ENCODE measurements at places on chromosomes 1 and 21.

GRCh38 chr1:973459-974292 is 7.4 kb downstream of the PLEKHN1 start:
- no peak for DNase-seq

DNA sequence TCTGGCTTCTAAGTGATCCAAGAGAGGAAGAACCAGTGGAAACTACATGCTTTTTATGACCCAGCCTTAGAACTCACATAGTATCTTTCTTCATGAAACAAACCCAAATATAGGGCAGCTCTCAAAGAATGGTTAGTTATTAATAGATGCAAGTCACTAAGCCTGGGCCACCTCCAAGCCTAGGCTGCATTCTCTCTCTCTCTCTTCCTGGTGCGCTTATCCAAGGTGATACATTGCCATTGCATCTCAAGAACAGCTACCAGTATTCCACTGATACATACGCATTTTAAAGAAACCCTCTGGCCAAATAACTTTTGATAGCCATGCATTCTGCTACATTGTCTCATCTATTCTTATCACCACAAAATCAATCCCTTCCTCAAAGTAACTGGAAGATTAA is 455.6 kb upstream of the ADGRL2 start:
- no peak for DNase-seq

GRCh38 chr1:62077821-62078220 is 116.8 kb upstream of the L1TD1 start:
- no peak for DNase-seq

DNA sequence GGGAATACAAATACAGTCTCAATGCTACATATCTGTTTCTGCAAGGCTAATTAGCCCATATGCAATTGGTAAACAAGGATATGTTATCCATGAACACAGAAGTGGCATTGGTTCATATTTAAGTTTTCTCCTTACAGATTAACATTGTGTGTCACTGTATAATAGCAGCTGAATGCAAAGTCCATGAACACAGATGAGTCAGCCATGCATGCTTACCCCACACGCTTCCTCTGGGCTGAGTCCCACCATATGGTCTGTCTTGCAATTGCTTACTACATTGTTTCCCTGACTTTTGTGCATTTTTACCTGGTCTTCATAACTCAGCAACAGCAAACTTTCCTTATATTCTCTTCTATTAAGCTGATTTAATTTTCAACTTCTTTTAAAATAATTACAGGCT is 41.5 kb upstream of the TSNAX start:
- DNase-seq = peak; percentile 63

- DNase-seq = no peak
Measured at GRCh38 chr1:173052681-173053196, 2.0 kb upstream of the TNFSF18 start.

DNA sequence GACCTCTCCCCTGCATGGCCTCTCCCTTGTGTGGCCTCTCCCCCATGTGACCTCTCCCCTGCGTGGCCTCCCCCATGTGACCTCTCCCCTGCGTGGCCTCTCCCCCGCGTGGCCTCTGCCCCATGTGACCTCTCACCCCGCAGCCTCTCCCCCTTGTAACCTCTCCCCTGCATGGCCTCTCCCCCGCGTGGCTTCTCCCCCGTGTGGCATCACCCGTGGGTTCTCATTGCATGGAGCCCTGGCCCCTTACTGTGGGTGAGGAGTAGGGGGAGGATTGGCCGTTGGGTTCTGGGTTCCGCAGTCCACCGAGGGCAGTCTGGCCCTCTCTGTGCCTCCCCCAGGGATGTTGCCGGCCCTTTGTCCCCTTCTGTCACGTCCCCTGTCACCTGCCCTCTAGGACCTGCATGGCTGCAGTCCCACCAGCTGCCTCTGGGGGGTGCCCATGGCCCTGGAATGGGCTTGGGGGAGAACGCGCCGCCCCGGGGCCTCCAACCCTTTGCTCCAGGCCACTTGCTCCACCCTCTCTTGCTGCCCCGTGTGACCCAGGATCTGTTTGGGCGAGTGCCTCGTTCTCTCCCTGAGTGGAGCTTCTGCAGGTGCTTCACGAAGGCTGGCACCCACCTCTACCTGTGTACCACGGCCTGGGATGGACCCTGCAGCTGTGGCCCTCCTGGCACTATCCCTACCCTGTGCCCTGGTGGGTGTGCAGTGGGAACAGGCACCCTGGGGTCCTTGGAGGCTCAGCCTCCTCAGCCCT is 21.3 kb downstream of the RRP1 start:
- DNase-seq = peak; percentile 96

GRCh38 chr1:152566681-152567080 is at the start of gene LCE3E:
Gene LCE3E (minus strand): TSS chr1:152566780. CDS start chr1:152566208, 572 bp downstream.
- no peak for DNase-seq

- DNase-seq = no peak
Measured at GRCh38 chr1:14662116-14662515, 63.6 kb downstream of the KAZN start.

GRCh38 chr1:50300297-50300696 is 122.9 kb downstream of the DMRTA2 start:
- no peak for DNase-seq

DNA sequence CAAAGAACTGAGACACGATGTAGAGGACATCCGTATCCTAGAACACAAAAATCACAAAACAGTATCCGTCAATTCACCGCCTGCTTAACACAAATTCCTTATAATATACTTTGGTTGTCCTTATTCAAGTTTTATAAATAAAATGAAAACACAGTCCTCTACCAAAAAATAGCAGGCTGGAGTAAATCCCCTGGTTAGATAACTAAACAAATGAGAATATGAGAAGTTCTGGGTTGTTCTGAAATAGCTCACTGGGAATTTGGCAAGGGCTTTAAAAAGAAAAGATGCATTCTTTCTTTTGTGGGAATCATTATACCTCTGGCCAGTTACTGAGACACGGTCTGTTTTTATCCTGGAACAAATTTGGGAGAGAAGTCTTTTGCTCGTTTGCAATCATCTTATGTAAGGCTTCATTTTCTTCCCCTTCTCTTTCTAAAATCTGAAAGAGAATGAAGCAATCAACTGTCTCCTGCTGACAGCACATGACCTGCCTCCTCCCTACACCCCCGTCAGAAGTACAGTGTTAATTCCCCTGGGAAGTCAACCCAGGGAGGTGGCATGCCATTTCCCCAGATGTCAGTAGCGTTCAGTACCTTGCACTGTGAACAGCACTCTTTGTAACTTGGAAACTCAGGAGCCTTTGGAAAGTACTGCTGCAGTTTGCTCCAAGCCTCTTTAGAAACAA is 37.1 kb upstream of the RAP1GAP start:
- peak; percentile 79 for DNase-seq

DNA sequence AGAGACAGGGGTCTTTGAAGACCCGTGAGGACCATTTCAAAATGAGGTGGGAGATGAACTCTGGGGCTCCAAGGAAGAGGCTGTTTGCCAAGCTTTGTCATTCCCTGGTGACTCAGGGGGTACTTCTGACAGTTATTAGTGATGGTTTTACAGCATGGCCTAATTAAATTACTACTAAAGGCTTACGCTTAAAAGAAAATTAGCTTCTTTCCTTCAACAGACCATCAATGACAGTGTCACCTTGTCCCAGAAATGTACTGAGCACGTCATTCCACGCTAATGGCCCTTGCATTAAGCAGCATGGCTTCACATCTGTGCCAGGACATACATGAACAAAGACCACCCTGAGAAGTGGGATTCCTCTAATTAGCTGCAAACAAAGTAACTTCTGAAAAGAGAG is 5.1 kb upstream of the UTS2 start:
- no peak for DNase-seq

DNA sequence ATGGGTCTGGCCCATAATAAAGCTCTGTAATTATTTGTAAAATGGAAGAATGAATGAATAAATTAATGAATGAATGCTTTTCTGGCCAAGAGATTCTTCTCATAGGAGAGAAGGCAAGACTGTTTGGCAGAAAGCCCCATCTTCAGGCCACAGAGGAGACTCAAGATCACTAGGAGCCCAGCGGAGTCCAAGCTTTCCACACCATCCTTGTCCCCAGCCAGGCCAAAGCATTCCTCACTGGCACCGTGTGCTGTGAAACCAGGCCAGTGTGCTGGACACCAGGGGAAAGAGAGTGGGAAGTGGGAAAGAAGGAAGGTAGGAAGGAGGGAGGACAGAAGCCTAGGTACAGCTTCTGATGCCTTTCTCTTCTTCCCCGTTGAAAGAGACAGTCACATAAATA is 86.4 kb downstream of the PLXNA2 start:
- no peak for DNase-seq

DNA sequence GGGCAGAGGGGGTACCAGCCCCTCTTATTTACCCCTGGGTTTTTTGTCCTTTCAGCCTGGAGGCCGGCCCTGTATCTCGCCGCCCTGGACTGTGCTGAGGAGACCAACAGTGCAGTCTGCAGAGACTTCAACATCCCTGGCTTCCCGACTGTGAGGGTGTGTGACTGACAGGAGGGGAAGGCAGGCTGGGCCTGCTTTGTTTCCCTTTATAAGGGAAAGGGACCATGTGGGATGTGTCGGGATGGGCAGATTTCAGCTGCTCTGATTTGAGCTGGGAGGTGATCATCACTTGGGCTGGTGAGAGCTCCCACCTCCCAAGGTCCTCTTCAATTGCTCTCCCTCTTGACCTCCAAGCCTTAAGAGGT is 11.7 kb downstream of the QSOX1 start:
- no peak for DNase-seq

DNA sequence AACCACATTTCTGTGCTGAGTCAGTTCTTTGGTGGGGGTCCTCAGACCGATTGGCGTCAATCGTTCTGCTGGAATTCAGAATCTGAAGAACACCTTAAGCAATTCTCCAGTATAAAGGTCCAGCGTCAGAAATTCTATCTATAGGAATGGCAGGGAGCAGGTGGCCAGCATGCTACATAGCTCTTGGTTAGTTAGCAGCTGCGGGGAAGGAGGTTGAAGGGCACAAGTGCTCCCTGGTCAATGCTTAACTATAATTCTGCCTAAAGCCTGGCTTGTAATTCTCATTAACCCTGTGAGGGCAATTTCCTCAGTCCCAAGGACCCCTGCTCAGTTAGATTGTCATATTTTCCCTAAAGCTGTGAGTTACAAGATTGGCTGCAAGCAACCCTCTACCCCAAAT is 54.3 kb upstream of the GALNT2 start:
- no peak for DNase-seq

- DNase-seq = no peak
Measured at GRCh38 chr1:220921971-220922635, 42.9 kb downstream of the HLX start.

- DNase-seq = no peak
Measured at GRCh38 chr21:34877485-34878128, 171.5 kb downstream of the RUNX1 start.

DNA sequence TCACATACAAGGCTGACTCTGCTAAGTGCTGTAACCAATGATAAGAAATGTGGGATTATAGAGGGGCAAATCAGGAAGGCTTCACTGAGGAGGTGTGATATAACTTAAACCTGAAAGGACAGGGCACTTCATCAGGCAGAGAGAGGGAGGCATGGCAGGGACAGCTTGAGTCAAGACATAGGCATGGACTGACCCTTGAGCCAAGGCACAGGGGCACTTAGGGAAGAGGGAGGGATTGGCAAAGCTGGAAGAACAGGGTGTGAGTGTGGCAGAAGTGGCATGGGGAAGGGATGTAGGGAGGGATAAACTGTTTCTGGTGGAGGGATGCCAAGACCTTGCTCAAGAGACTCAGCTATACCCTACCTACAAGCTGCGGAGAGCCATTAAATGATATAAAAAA is 81.3 kb downstream of the PLXNA2 start:
- DNase-seq = no peak

- DNase-seq = no peak
Measured at GRCh38 chr1:171174560-171175294, 10.4 kb upstream of the FMO2 start.

DNA sequence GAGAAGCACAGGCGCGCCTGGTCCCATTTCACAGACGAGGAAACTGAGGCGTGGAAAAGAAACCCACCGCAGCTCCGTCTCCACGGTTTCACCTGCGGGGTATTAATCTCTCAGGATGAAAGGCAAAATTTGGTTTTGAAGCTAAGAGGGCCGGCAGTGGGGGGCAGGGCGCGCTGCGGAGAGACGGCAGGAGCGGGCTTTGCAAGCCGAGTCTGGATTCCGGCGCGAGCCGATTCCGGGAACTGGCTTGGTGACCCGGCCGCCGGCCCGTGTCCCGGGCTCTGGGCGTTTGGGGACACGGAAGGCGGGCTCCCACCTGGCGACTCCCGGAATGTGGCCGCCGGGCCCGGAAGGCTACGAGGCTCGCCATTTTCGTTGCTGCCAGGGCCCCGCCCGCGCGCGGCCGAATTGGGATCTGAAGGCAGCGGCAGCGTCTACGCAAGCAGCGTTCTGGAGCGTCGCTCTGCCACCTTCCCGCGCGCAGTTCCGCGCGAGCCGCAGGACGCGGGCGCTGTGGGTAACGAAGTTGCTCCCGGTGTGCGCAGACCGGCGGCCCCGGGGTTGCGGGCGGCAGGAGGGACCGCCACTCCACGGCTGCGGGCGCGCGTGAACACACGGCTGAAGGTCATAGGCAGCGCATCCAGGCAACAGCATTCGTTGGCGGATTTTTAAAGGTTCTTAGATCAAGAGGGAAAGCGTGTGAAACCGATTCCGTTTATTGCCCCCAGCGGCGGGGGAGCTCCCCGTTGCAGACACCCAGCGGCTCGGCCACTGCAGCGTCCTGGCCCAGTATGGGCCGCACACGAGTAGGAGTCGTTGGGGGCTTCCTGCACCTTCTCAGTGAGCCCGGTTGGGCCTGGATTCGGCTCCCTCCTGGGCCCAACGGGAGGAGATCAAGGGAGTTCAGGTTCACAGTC is 5.4 kb upstream of the PRDM16 start:
- no peak for DNase-seq
